ENCODE measurements at places on chromosomes 5 and 9.

- peak; percentile 90 for DNase-seq
Observed at GRCh38 chr9:114108016-114108833, 9.1 kb upstream of the KIF12 start.

GRCh38 chr5:80146046-80146445, 109.8 kb downstream of the SERINC5 start:
- no peak for DNase-seq

DNA sequence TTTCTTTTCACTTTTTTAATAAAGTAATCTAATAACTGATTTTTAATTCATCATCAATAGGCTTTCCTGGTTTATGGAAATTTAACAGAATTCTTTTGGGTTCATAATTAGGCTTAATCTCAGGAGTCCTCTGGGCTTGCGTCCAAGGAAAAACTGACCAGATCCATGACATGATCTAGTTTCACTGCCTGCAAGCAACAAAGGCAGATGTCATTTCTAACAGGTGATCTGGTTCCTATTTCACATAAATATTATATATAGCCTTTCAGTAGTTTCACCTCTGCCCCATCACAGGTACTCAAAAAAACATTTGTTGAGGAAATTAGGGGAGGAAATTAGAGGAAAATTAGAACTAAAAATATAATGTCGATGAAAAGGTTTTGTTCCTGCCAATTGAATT, 126.4 kb downstream of the FBXL17 start:
- no peak for DNase-seq

DNA sequence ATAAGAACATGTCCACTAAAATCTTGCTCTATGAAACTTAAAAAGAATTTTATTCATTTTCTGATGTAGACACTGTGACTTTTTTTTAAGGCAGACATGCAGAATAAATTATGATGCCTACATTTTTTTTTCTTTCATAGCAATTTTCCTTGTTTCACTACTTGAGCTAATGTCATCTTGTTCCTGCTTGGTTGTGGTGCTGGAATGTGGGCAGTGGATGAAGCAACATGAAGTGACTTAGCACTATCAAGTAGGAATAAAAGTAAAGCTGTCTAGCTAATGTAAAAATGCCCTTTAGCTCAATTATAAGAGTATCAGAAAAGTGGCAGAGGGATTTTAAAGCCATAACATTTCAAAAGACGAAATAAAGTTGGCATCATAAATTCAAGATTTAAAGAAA, 191.0 kb downstream of the ADAMTS6 start:
- no peak for DNase-seq

- DNase-seq = no peak
Observed at GRCh38 chr9:127816362-127816725, 13.7 kb downstream of the FPGS start.

GRCh38 chr5:30152431-30152830, 1041.1 kb upstream of the CDH6 start:
- no peak for DNase-seq

DNA sequence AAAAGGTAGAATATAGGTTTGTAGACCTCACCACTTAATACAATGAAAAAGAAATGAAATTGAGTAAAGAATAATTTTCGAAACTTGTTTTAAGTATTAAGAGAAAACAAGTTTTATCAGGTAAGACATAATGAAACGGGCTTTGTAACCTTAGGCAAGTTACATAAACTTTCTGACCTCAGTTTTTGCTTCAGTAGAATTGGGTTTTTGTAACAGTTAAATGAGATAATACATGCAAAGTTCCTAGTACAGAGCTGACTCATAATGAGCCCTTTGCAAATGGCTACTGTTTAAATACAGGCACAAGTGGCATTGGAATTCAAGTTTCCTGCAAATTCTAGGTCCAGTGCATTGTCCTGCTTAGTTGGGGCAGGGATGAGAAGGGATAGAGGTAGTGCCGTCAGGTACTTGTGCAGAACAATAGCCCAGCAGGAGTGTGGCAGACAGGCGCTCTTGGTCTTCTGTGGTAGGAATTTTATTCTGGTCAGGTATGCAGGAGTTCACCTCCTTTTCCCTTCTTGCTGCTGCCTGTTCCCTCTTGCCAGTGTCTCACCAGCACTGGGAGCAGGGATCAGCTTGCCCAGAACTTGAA, 203.8 kb downstream of the PBX3 start:
- no peak for DNase-seq

GRCh38 chr9:111484572-111484894, 350 bp upstream of the ECPAS start:
- DNase-seq = no peak

DNA sequence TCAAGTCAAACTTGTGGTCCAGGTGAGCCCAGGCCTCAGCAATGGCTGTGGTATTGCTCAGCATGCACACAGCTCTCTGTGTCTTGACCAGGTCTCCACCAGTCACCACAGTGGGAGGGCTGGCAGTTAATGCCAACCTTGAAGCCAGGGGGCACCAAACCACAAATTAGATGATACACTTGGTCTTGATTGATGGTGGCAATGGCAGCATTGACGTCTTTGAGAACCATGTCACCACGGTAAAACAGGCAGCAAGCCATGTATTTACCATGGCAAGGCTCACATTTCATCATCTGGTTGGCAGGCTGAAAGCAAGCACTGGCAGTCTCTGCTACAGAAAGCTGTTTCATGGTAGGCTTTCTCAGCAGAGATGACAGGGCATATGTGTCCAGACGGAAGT, 40.0 kb downstream of the NIM1K start:
- DNase-seq = no peak

GRCh38 chr5:544675-545355, 20.6 kb upstream of the SLC9A3 start:
- no peak for DNase-seq

GRCh38 chr5:82359272-82359671, 81.1 kb upstream of the RPS23 start:
- no peak for DNase-seq

- no peak for DNase-seq
Observed at GRCh38 chr5:61790678-61791077, 458.6 kb downstream of the ZSWIM6 start.
